ENCODE measurements at places on chromosomes 12 and 14.

DNA sequence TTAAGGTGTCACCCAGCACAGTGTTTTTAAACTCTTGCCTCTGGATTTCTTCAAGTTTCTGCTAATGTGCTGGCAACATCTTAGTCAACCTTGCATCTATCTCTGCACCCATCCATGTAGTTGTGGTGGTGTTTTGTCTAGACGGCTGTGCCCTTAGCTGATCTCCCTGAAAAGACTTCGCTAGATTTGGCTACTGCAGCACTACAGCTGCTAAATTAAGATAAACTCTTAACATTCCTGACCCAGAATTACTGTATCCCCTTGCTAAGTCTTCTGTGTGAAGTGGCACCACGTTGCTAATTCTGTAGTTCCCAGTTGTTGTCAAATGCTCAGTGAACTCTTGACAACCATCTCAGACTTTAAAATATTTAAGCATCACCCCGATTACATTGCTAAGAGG lies 66.8 kb downstream of the SRGAP1 start:
- DNase-seq, result no peak

DNA sequence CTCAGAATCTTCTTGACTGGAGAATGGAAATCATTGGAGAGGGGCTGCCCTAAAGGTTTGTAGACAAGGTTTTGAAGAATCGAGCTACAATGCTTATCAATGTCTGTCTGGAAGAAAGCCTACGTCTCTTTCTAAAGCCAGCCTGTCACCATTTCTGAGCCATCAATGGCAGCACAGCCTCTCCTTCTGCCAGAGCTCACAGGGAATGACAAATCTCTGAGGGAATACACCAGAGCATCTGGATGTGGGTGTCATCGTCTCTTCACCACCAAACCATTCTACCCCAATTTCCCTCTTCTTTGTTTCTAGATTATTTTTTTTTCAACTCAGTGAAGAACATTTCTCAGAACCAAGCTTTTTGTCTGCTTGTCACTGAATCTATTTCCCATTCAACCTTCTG lies 349.7 kb downstream of the EMP1 start:
- DNase-seq, result no peak

DNA sequence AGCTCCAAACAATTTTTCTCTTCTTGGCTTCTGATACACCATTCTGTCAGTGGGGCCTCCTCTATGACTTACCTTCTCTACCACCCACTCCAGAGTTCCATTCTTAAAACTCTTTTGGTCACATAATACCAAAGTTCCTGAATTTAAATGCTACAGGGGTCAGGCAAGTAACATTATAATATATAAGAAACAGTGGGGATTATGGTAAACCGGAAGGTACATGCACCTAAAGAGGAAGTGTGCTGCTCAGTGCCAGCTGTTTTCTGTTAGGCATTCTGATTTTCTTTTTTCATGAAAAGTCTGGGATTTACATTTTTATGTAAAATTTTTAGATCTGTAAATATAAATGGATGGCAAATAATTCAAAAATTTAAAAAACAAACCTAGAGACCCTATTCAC lies 39.9 kb downstream of the SOS2 start:
- no peak for DNase-seq

- no peak for DNase-seq
Measured at GRCh38 chr12:128381541-128381940, 114.6 kb downstream of the TMEM132C start.

- no peak for DNase-seq
Measured at GRCh38 chr14:102034301-102034700, 52.5 kb downstream of the HSP90AA1 start.

GRCh38 chr12:3135522-3136461 lies 58.6 kb downstream of the TSPAN9 start:
- peak; percentile 32 for DNase-seq
